ENCODE measurements at places on chromosomes 7 and 10.

- DNase-seq, result no peak
Measured at GRCh38 chr7:111146136-111146535, 55.2 kb downstream of the LRRN3 start.

DNA sequence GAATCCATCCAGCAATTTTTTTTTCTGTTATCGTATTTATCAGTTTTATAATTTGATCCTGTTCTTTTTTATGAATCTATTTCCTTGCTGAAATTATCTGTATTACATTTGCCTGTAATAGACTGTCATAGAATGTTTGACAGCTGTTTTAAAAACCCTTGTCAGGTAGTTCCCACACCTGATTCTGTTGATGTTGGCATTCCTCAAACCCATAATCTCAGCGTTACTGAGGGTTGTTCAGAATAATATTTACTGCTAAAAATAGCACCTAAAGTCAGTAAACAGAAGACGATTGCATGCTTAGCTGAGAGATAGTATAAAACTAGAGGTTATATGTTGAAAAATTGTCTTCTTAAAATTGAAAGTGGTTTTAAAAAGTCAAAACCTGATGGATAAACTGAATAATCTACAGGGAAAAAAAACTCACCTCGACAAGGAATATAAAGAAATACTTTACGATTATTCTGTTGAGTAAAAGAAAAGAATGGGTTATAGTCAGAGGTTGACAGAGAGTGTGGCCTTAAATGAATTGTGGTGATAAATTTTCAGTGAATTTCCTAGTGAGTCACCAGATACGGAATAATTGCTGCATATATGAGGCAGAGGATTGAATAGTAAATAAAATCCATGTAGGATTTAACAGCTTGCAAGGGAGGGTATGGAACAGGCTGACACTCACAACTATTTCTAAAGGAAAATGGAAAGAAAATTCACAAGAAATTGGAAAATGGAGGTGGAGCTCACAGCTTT, 824.1 kb upstream of the IGFBP3 start:
- DNase-seq, result no peak

DNA sequence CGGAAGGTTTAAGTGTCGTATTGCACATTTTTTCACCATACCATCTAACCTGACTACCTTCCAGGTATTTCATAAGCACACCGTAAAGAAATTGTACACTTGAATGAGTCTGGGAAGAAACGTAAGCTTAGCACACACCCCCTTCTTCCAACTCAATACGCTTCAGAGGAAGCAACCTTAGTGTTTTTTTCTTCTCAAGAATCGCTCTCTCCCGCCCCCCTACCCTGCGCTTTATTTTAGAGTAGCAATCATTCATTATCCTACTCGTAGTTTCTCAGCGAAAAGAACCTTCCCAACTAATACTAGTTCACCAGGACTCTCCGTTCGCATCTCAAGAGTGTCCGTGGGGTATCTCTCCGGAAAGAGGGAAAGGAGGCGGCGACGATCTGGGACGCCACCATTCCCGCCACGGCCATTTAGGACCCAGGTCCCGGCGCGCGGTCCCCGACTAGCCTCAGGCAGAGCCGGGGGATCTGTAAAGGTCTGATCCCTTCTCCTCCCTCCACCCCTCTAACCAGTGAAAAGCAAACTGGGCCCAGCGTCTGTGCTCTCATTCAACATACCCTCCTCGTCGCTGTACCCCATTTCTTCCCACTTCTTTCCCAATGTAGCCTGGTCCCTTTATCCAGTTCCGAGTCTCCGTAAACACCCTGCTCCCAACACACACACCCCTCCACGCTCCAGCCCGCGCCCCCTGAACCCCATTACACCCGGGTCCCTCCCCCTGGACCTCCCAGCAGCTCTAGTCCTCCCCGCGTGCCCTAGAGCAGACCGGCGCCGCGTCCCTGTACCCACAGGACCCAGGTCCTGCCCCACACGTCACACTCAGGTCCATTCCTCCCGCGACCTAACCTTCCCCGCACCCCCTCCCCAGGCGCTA, 16.0 kb downstream of the MYOZ1 start:
- DNase-seq, result peak; percentile 30

GRCh38 chr10:86872757-86873156, 84.7 kb downstream of the MMRN2 start:
- no peak for DNase-seq

- DNase-seq, result no peak
Measured at GRCh38 chr7:155449008-155449868, 8.7 kb upstream of the EN2 start.

DNA sequence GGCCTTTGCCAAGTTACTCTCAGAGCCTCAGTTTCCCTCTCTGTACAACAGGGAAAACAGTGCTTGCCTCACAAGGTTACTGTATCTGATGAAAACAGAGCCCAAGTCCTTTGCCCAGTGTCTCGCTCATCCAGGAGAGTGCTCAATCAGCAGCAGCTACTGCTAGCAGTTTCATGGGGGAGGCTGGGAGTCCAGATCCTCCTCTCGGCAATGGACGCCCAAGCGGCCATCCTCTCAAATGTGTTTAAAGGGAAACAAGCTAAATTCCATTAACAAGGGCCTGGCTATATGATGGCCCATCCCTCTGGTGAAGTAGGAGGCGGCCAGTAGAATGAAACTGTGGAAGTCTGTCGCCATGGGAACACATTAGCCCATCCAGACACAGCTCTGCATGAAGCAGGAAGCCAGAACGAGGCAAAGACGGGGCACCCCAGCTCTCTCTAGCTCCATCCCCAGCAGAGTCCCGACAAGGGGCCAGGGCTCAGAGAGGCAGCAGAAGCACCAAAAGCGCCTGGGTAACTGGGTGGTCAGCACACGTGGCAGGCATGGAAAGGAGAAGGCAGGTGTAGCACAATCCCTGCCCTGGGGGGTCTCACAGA, 35.2 kb downstream of the FAM53B start:
- DNase-seq, result peak; percentile 54

- no peak for DNase-seq
Measured at GRCh38 chr7:7290429-7291122, 108.2 kb downstream of the C1GALT1 start.
